Cardiac fibroblast (primary cell): ENCODE measurements at places on chromosomes 11 and 22.

DNA sequence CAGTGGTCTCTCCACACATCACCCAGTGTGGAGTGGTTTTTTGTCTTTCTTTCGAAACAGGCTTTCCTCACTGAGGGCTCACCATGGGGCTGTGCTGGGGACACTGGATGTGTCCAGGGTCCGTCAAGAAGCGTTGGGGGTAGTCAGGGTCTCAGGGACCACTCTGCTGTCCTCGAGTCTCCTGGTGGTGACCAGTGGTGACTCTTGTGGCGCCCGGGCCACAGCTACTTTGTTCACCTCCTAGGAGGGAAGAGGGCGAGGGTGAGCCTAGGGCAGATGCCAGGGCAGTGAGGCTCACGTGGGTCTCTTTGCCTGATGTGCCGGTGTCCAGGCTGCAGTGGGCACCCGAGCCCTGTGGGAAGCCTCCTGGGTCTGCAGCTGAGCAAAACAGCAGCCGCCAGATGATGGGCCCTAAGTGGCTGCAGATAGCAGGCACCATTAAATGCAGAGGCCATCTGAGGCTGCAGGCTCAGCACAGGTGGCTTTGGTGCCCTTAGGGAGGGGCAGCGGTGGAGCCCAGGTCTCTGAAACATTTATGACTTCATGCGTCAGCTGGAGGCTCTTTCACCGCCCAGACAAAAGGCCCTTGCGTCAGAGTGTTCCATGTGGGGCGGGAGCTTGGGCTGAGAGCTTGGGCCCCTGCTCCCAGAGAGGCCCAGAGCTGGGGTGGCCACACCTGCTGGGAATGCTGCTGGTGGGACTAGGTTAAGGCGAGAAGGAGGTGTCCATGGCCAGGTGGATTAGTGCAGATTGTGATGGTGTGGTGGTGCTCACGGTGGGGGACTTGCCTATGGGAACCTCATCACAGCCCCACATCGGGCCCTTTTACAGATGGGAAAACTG lies 29.5 kb downstream of the KCNQ1 start:
- no peak for DNase-seq

DNA sequence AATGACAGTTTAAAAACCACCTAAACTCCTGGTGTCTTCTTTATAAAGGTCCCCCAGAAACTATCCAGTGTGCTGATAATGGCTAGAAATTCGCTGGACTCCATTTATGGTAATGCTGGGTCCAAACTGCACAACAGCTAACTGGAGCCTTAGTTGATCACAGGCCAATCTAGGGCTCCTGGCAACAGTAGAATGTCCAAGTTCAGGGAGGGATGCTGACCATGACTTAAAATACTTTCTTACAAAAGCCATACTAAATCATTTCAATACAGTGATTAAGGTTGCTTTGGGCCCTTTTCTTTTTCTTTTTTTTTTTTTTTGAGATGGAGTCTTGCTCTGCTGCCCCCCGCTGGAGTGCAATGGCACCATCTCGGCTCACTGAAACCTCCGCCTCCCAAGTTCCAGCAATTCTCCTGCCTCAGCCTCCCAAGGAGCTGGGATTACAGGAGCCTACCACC lies 14.5 kb upstream of the GAB2 start:
- DNase-seq = peak; percentile 38

DNA sequence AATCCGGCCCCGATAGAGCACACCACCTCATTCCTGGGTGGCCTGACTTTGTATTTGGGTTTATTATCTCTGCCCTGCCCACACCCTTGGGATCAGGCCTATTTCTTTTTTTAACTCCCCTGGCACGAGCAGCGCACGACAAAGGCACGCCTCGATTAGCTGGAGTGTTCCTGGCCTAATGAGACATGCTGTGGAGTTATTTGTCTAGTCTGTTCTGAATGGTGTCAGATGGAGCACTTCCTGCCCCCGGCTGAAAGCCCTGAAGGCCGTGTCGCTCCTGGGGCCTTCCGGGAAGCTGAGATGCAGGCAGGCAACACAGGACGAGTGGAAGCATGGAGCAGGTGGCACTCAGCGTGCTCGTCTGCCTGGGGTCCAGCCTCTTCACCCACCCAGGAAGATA lies 47.1 kb downstream of the LARGE1 start:
- DNase-seq = no peak

GRCh38 chr11:19727246-19727645 lies 14.6 kb downstream of the NAV2 start:
- peak; percentile 75 for DNase-seq

- peak; percentile 77 for DNase-seq
Observed at GRCh38 chr11:28838741-28839140, 730.6 kb downstream of the METTL15 start.

DNA sequence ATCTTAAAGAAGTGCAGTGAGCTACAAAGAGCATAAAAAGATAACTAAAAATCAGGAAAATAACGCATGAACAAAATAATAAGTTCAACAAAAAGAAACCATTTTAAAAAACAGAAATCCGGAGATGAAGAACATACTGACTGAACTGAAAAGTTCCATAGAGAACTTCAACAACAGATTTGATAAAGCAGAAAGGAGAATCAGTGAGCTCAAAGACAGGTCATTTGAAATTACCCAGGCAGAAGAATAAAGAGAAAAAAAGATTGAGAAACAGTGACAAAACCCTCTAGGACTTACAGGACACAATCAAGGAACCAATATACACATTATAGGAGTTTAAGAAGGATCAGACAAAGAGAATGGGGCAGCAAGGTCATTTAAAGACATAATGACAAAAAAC lies 334.3 kb downstream of the NTM start:
- no peak for DNase-seq

GRCh38 chr11:134521452-134522289 lies 109.6 kb upstream of the B3GAT1 start:
- no peak for DNase-seq

GRCh38 chr22:41919357-41920224 lies 4.7 kb upstream of the SHISA8 start:
- peak; percentile 31 for DNase-seq

DNA sequence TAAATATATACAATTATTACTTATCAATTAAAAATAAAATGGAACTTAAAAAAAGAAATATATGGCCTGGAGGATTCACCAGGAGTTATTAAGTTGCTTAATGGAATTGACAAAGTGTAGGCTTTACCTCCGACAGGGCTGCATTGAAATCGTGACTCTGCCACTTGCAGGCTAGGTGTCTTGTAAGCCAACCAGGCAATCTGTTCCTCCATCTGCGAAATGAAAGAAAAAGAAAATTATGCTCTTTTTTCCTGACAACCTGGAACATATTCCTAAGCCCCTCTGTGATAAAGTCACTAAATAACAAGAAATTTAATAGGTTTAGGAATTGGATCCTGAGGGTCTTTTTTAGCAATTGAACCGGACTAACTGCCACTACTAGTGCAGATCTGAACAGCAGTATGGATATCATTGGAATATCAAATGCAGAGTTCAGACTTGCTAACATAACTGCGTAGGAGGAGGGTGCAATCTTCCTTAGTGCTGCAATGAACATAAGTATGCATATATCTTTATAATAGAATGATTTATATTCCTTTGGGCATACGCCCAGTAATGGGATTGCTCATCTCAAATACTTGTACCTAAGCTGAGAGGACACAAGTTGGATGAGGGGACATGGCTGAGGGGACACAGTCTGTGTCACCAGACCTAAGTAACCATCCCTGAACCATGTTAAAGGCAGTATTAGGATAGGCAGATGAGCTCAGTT lies 42.5 kb upstream of the CEP126 start:
- DNase-seq = no peak

DNA sequence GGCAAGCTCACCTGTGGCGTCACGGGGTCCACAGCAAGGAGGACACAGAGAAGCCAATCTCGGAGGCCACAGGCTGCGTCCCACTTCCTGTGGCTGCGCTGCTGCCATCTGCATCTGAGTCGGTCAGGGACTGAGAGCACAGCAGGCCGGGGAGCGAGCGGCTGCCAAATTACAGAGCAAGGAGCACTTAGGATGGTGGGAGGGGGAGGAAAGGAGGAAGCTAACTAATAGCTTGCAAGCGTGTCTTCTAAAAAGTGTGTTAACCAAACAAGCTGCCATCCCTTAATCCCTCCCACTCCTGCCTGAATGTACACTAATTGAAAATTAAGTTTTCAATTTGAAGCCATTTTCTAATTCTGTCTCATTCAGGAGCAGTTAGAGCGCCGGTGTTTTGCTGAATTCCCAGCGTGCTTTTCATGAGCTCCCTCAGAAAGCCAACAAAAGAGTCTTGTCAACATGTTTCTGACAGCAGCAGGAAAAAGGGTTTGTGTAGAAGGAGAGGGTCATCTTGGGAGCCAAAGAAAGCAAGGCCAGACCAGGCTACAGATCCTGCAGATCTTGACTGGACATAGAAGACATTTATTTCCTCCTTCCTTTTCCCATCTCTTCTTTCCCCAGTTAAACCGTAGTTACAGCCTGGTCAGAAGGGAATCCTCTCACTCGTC lies 42.4 kb upstream of the API5 start:
- no peak for DNase-seq

GRCh38 chr11:92692826-92693546 lies 276.5 kb upstream of the MTNR1B start:
- no peak for DNase-seq

GRCh38 chr11:6248248-6248647 lies 9.4 kb downstream of the CNGA4 start:
- peak; percentile 89 for DNase-seq

DNA sequence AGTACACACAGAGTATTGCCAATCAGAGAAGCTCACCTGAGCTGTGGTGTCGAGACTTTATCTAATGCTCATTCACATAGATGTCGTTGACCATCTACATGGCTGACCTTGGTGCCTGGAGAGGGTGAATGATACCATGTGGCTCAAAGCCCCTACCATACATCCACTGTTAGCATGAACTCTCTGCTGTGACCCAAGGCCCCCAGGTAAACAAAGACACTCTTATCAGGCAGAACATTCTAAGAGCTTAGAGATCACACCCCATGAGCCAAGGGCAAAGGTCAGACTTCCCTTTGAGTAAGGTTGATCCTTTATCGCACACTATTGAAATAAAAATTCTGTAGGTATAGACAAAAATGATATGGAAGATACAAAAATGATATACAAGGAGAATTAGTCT lies 15.0 kb upstream of the PIWIL3 start:
- DNase-seq = no peak

- peak; percentile 38 for DNase-seq
Observed at GRCh38 chr22:36026741-36027140, 1.9 kb downstream of the RBFOX2 start.
